ENCODE measurements at places on chromosomes 6 and 20.

GRCh38 chr6:106857771-106858652 lies 116.5 kb downstream of the CD24 start:
- DNase-seq, result no peak

- DNase-seq, result no peak
Measured at GRCh38 chr6:149267513-149268043, 49.9 kb upstream of the TAB2 start.

DNA sequence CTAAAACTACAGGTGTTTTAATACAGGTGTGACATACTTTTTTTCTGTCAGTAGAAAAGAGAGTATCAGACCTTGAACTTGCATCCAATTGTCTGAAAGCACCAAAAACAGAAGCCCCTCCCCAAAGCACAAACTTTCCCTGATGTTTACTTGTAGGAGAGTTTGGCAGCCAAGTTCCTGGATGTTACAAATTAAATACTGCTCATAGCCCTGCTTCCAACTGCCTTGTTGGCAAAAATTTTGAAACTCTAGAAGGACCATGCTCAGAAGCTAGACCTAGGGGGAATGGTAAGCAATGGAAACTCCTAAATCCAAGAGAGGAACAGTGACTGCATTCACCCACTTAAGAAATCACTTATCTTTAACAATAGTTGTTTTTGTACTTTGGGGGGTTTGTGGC lies 17.0 kb upstream of the ARG1 start:
- no peak for DNase-seq

- DNase-seq, result no peak
Measured at GRCh38 chr20:33539129-33539528, 49.2 kb downstream of the CBFA2T2 start.

All from CD8-positive, alpha-beta memory T cell (primary cell).